ENCODE measurements at places on chromosomes 7 and 10. TPM values are rescaled to one million over a fixed set of nuclear protein-coding genes. Genes with fewer than 3 reads are reported as not detected.

- no peak for DNase-seq
Measured at GRCh38 chr10:4427532-4427931, 398.5 kb upstream of the AKR1E2 start.

DNA sequence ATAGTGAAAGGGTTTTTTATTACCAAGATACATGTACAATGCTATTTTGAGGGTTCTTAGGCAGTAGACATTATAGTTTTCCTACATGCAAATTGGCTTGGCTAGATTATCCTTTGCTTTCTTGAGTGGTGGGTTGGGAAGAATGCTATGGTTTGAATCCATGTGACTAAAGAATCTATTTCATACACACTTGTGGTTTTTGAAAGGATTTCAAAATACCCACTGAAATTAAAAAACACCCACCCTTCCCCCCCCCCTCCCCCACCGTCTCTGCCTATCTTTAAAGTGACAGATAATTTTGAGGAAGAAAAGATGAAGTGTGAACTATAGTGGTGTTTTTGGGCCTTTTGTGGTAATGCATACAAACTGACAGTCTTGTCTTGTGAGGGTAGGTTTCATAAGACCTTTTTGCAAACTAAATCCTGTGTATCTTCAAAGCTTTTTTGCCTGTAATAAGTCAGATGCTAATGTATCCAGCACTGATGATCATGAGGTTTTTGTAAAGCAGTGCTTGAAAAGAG lies 90.9 kb downstream of the TPST1 start:
- no peak for DNase-seq

DNA sequence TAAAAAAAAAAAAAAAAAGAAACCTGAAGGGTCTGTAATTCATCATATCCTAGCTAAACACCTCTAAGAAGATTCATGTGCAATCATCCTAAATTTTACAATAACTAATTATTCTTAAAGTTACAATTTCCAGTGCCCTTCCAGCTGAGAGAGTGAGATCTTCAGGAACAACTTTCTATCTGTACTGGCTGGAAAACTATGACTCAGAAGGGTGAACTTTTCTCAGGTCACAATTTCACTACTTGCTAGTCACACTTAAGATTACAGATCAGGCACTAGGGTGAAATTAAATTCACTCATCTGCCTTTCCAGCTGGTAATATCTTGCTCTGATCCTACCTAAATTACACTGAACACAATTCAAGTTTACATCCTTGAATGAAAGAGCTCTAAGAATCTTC lies 158.8 kb downstream of the ANK3 start:
- DNase-seq: no peak

GRCh38 chr10:106947643-106948042 lies 216.9 kb downstream of the SORCS1 start:
- DNase-seq: no peak

- DNase-seq: no peak
Measured at GRCh38 chr10:61964949-61965702, 63.6 kb downstream of the ARID5B start.

DNA sequence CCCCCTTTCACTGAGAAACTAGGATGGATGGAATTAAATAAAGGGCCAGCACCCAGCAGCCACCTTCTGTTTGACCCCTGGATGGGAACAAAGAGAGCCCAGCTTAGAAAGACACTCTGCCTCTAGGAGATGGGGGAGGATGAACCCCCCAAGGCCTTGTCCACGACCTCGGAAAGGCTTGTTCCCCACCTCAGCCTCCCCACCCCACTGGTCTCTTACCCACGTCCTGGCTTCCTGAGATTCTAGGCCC lies 9.7 kb downstream of the ITPRIP start:
- DNase-seq: no peak

NRAP gene
- not detected for polyA plus RNA-seq

ANKRD1 gene
- 1.4 TPM for polyA plus RNA-seq

ASB13 gene
- polyA plus RNA-seq: 24.2 TPM

CHPF2 gene
- 25.9 TPM for polyA plus RNA-seq
